Activated CD8-positive, alpha-beta memory T cell treated with anti-CD3 and anti-CD28 coated beads for 1 hour (primary cell): ENCODE measurements at places on chromosomes 6 and 20.

DNA sequence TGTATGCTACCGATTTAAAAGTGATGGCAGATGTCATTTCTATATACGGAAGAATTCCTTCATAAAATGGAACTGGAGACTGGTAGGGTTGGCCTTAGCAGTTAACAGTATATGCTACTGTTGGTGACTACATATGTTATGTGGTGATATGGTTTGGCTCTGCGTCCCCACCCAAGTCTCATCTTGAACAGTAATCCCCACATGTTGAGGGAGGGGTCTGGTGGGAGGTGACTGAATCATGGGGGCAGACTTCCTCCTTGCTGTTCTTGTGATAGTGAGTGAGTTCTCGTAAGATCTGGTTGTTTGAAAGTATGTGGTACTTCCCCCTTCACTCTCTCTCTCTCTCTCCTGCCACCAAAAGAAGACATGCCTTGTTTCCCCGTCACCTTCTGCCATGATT is 29.6 kb downstream of the RGS17 start:
- no peak for DNase-seq

DNA sequence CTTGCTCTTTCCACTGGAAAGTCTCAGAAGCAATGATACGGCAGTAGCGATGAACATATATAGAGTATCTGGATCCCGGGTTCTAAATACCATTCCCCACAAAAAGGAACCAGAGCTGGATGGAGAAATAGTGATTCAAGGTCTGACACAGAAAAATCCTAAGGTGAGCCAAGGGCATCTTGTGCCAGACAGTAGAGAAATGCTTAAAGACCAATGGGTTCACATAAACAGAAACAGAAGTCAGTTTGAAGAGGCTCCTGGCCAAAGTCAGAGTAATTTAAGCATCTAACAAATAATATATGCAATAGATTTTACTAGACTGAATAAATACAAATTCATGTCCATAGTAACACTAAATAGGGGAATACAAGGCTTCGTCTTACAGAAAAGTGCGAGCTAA is 54.7 kb downstream of the RGS17 start:
- DNase-seq, result no peak

DNA sequence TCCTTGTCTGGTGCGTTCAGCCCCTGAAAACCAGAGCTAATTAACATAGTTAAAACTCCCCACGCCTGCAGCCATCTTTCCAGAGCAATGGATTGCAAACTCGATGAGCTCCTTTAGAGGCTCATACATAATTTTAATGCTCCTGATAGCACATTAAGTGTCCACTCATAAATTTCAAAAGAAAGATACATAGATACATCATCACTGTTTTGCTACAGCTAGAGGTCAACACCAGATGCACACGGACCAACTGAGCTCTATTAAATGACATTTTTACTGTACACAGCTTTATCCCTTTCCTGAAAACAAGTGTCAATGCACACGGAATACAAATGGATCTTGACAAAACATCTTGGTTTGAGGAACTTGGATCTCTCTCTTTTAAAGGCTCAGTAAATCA is 91.3 kb upstream of the HDAC2 start:
- DNase-seq, result no peak

DNA sequence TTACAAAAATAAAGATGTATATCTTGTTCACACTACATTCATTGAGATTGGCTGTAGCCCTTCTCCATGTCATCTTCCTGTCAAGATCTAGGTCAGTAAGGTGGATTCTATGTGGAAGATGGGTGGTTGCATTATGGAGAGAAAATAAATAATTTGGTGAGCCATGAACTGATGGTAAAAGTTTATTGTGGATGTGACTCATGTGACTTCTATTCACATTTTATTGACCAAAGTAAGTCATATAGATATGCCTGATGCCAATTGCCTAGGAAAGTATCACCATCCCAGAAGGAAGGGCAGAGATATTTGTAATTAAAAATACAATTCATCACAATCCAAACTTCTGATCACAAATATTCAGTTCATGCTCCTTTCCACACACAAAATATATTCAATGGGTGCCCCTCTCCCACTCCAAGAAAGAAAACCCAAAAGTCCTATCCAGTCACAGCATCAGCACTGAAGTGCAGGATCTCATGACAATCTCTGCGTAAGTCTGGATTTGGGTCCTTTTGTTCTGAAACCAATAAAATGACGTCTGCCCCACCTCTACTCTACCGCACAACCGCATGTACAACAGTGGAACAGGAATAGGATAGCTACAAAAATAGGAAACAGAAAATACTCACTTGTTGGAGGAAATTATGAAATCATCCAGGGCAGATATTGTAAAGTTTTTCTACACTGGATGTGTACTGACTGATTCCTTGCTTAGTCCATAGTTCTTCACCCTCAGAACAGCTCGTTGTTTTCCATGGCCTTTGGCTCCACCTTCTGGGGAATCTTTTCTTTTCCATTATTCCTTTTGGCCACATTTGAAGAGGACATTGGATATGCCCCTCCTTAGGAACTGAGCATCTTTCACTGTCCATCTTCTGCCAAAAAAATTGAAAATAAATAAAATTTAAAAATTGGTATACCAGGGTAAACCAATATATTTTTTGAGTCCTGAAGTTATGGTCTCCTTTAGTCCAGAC is 16.1 kb upstream of the SLC17A3 start:
- DNase-seq, result no peak
